Right hindlimb (tissue), 1 donor: ENCODE measurements at places on chromosomes 4 and X.
A peak's percentile ranks its signal among the peaks of the same experiment; 100 is the strongest.

DNA sequence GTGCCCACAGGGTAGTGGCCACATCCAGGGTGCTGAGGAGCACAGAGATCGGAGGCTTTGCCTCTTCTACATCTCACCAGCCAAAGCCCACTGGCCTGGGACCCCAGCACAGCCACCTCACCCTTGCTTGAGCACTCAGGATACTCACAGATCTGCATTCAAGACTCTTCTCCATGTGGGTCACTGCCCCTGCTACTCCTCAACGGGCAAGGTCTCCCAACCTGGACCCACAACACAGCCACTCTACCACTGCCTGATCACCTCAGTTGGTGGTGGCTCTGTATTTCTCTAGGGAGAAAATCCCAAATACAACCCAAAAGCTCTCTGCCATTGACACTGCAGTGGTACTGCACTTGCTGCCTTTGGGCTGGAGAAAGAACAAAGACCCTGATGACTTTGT lies 190.3 kb upstream of the KLHL4 start:
- DNase-seq: no peak

DNA sequence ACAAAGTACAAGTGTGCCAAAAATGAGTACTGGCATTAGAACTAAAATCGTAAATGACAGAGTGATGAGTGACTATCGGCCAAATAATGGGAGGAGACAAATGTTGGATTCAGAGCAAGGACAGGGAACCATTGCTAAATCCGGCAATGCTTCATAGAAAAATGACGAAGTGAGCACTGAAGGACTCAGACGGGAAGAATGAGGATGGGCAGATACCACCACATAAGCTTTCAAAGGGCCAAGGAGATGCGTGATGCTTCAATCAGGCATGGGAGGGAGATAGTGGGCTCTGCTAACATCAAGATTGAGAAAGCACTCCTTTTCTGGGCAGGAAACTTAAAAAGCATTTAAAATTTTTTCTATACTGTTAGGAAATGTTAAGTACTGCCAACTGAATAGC lies 21.6 kb downstream of the RBBP7 start:
- no peak for DNase-seq

DNA sequence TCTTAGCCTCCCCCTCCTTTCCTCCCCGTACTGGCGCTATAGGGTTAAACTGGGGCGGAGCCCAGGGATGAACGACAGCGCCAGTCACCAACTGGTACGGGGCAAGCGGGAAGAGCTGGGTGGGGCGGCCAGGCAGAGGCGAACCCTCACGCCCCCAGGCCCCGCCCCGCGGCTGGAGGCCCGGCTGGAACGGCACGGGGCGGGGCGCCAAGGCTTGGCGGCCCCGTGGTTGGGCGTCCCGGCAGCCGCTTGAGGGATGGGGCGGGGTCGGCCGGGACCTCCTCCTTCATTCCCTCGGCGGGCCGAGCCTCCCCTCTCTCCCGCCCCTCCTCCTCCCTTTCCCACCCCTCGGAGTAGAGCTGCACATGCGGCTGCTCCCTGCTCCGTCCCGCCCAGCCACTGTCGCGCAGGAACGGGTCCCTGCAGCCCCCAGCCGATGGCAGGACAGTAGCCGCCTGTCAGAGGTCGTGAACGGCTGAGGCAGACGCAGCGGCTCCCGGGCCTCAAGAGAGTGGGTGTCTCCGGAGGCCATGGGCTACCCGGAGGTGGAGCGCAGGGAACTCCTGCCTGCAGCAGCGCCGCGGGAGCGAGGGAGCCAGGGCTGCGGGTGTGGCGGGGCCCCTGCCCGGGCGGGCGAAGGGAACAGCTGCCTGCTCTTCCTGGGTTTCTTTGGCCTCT lies at the start of gene EDA:
Gene EDA (plus strand): TSS at position 335 of the 678 bp plus-strand sequence.
- DNase-seq: peak; percentile 94

GRCh38 chr4:19425146-19425545 lies 826.6 kb upstream of the SLIT2 start:
- no peak for DNase-seq

DNA sequence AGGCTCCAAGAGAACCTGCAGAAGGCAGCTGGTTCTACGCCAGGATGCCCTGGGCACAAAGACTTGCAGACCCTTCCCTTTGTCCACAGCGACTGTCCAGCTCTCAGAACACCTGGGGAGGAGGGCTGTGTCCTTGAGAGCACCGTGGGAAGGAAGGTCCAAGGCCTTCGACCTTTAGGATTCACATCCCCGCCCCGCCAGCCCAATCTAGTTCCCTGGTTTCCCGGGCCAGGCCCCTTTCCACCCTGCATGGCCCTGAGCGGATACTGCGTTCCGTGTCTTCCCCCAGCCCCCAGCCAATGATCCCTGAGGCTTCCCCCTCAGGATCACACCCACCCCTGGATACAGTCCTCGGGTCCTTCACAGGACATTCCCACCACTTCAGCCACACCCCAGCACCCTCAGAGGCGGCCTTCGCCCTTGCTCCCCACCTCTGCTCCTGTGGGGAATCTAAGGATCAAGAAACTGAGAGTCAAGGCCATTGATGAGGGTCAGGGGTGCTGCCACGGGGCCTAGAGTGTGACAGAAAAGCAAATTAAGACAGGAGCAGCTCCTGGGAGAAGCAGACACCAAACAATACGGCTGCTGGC lies 9.1 kb downstream of the ABCD1 start:
- no peak for DNase-seq

DNA sequence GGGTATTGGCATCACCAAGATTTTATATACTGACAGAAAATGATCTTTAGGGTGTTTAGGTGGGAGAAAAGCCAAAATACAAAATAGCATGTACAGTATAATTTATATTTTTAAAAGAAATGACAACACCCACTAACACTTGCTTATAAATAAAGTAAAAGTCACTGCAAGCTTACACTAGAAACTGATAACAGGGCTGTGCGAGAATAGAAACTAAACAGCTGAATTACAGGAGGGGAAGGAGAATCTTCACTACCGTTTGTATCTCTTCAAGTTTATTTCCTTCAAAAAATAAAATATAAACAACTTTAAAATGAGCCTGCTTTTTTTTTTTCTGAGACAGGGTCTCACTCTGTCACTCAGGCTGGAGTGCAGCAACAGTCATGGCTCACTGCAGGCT lies 22.8 kb downstream of the GRSF1 start:
- no peak for DNase-seq

DNA sequence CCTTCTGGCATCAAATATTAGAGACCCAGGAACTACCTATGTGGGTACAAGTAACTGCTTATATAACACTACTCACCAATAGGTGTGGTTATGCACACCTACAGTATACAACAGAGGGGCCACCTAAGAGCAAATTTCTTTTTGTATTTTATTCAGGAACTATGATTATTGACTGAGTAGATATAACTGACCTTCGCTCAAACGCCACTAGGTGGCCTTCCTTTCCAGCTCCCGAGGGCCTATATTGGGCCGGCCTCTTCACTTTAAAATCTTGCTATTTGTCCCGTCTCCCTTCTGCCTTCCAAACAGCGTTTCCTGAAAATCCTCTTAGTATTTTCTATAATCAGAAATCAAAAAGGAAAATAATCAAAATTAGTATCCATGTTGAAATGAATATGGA lies 19.9 kb upstream of the PABPC5 start:
- DNase-seq: peak; percentile 19

DNA sequence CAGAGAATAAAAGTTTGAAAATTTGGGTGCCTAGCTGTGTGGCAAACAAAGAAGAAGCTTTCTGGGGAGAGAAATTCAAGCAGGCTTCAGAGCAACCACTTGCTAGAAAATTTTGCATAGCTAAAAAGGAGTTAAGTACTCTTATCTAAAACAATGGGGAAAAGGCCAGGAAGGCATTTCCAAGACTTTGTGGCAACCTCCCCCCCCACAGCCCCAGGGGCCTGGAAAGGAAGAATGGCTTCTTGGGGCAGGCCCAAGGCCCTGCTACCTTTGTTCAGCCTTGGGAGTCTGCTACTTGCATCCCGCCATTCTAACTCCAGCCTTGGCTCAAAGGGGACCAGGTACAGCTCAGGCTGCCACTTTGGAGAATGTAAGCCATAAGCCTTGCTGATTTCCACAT lies 102.2 kb downstream of the PTCHD1 start:
- no peak for DNase-seq

GRCh38 chr4:77308843-77309242 lies 151.8 kb downstream of the CCNG2 start:
- no peak for DNase-seq
